ENCODE measurements at places on chromosomes 2 and 18.

DNA sequence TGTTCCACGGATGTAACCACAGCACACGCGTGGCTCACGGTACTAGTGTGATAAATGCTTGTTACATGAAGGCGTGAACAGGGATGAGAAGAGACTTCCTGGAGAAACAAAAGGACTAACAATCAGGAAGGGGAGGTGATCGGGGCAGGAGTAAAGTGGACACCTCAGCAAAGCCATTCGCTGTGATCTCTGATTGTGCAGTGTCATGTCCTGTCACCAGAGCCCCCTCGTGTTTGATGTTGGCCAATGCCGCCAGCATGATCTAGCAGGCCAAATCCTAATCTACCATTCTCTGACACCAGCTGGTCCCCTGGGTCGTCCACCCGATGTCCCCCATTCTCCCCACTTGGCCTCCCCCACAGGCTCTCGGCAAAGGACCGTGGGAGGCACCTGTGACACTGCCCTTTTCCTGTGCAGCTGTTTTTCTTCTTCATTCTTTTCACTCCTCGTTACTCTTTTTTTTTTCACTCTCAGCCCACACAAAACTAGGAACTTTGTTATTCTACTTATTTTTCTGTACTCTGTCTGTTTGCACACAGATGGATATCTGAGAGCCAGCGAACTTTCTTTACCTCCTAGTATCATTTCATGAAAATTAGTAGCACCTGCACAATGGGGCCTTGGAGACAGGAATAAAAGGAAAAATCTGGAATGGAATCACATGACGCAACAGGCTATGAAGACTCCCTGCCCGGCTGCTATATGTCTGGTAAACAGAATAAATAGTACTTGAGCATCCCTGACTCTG is 146.8 kb downstream of the TGIF1 start:
- no peak for ATAC-seq

DNA sequence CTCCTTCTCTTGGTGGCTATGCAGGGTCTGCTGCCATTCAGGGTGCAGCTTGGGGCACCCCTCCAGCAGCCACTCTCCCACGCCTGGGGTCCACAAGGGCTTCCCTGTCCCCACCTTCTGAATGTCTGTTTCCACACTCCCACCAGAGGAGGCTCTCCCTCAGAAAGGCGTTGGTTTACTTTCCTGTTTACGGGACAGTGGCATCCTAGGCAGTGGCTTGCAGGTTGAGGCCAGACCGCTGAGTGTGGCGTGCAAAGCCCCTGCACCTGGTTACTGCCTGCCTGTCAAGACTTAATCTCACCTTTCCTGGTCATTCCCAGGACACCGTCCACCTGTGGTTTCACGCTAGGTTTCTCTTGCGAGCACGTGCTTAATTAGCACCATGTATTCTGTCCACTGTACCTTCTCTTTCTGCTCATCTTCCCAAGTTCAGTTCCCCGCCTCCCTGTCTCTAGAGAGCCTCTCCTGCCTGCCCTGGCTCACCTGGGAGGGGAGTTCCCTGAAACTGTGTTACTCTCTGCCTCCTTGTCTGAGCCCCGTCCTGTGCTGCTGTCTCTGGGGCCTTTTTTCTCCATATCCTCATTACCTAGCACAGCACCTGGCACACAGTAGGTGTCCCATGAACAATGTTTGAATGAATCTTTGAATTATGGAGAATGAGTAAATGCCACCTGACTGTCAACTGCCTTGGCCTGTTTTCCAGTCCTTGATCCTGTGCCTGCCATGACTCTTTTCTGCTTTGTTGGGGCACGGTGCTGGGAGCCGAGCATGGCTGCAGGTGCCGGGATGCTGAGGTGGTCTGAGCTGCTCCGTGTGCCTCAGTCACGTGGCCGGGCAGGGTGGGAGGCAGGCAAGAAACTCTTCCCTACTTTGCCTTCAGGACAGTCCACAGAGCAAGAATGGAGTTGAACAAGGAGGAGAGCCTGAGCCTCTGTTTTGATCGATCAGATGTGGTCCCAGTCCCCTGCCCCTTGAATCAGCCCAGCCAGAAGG is 56.4 kb downstream of the ARHGEF4 start:
- ATAC-seq, result no peak

DNA sequence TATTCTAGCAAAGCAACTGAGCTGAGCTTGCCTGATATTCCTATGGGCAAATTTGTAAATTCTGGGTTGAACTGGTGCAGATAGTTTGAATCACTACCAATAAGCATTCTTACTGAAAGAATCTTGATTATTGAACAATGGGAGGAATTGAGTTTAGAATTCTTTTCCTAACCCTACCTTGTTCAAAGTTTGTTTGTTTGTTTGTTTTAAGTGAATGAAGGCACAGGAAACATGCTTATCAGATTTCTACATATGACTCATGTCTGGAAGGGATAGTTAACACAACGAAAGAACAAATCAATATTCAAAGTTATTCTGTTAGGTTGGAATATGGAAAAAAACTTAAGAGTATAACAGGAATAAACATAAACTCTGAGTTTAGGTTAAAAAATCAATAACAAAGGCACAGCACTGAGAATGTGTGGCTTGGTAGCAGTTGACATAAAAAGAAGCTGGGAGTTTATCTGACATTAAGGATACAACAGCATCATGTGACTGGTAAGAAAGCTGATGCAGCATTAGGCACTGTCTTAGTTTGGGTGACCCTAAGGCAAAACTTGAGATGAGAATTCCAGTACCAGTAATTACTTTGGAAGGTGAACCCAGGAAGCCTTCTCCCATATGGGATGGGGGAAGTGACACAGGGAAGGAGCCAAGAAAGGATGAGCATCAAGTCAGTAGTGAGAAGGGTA is 20.9 kb downstream of the BOD1L2 start:
- ATAC-seq, result no peak

DNA sequence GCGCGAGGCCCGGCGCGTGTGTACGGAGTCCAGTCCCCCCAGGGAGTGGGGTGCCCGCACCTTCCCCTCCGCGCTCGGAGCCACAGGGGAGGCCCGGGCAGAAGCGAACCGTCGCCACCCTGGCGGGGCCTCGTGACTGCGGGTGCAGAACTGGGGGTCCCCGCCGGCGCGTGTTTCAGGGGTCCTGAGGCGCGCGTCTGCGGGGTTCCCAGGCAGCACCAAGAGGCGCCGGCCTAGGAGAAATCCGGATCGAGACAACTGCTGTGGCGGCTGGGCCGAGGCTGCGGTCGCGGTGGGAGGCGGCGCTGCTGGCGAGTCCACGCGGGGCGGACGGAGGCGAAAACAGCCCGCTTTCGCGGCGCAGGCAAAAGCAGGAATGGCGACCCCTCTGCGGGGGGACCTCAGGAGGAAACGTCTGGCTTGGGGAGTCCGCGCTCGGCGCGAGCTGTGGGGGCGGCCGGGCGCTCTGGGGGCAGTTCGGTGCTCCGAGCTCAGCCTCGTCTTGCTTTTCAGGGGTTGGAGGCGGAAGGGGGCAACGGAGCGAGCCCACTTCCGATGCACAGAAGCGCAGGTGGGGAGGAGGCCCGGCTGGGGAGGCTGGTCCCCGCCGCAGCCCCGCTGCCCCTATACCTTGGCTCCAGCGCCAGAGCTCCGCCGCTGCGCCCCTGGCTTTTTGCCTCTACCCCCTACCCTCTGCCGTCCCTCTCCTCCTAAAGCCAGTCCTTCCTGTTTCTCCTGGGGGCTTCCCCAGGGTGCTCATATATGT is 81.5 kb upstream of the LDLRAD4 start:
- peak; percentile 79 for ATAC-seq

DNA sequence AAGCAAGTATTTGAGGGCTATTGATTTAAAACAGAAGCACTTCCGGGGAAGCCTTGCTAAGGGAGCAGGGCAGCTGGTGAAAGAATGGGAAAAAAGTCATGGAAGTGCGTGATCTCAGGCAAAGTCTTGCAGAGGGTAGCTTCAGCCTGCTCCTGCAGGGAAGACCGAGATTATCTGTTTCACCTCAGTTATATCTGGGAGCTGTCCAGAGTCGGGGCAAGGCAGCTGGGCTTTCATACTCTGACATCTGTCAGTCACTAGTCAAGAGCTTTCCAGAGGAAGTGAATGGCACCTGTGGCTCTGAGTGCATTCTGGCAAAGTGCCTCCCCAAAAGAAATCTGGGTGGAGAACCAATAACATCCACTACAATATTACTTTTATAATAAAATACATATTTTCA is 8.7 kb downstream of the NXPH2 start:
- no peak for ATAC-seq

DNA sequence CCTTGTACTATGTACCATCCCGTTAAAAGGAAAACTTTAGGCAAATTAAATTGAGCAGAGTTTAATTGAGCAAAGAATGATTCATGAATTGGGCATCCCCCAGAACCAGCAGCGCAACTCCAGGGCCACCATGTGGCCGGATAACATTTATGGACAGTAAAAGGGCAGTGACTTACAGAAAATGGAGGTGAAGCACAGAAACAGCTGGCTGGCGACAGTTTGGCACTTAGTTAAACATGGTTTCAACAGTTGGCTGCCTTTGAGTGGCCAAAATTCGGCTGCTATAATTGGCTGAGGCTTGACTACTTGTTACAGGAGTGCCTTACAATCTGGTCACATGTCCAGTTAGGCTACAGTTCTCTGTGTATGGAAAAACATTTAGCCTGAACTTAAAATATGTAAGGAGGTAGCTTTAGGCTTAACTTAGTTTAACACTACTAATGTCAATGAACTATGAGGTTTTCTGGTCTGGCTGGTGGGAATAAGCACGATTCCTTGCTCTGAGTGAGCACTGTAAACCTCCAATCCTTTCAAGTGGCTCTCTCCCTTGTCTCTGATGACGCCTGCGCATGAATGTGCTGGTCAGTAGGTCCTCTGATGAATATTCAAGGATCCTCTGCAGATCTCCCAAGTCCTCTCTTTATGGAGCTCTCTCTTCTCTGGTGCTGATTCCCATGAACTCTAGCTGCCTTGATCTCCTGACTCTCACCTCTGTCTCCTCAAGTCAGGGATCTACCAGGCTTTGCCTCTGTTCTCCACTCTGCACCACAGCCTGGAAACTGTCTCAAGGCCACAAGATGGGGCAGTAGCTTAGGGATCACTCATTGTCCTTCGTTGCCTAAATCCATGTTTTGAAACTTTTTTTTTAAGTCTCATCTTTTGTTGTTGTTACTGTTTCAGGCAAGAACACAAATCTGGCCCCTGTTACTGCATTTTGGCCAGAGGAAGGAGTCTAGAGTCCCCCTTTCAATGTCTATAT is 24.4 kb upstream of the RAB31 start:
- peak; percentile 99 for ATAC-seq

DNA sequence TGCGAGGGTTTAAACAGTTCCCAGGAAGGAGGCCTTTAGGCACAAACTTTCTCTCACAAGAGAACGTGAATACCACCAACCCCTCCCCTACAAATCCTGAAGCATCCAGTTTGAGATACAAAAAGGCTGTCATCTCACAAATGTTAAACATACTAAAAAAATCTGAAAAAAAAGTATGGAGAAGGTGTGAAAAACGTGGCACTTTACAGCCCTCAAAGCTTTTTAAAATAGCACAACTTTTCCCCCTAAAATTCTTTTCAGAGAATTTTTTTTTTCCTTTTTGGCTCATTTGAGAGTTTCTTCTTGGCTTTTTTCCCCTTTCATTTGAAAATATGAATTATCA is 10.1 kb downstream of the ZEB2 start:
- ATAC-seq, result no peak

- ATAC-seq, result no peak
These were observed 191.8 kb downstream of the DCC start for GRCh38 chr18:52531836-52532235.
